ENCODE measurements at places on chromosomes 16 and 17.
A peak's percentile ranks its signal among the peaks of the same experiment; 100 is the strongest.

DNA sequence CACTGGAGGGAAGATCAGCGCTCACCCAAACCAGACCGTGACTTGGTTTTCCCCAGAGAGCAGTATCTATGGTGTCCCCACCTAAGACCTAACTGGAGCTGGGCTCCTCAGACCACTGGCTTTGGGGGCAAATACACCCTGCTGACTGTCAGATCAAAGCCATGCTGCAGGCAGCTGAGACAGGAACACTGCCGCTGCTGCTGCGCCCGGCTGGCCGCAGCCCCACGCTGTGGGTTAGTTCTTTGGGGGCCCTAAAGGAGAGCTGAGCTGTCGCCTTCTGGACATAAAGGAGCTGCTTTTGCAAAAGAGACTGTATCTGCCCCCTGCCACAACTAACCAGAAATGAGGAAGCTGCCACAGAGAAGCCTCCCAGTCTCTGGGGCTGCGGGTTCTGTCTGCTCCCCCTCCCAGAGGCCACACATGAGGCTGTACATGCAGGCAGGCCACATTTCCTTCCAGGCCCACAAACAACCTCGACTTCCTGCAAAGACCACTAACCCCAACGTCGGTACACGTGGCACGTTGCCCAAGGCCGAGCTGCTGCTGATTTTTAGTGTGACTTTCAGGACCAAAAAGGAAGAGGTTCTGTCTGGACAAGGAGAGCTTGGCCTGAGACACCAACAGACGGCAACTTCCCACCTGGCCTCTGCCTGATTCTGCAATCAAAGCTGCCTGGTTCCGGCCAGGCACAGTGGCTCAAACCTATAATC, 18.2 kb upstream of the ABR start:
- peak; percentile 92 for DNase-seq

DNA sequence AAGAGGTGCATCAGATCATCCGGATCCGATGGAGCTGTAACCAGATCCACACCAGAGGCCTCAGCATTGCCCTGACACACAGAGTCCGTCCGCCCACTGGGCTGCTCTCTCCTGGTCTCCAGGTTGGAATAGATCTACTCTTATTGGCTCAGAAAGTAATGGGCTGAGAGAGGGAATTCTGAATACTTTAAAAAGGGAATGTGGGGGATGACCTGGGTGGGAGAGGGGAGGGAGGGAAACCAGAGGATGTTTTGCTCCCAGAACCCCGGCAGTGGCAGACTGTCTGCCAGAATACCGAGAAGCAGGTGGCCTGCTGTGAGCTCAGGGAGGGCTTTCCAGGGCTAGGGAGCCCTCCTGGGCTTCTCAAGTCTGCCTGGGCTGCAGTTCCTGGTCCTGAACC, 126.5 kb downstream of the ENGASE start:
- no peak for DNase-seq

DNA sequence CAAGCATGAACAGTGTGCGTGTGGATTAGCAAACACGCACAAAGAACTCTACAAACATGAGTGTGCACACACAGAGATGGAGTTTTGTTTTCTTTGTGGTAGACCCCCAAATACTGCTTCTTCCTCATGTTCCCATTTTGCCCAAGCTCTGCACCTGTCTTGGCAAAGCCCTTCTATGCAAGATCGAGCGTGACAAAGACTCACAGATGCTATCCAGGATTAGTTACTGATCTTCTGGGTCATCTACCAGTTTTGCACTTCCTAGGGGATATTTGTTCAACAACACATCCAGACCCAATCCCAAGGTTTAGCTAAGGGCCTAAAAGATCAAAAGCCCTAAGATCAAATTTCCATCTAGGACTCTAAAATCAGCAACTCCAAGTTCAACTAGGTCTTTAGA, 16.0 kb downstream of the LRRC36 start:
- no peak for DNase-seq

DNA sequence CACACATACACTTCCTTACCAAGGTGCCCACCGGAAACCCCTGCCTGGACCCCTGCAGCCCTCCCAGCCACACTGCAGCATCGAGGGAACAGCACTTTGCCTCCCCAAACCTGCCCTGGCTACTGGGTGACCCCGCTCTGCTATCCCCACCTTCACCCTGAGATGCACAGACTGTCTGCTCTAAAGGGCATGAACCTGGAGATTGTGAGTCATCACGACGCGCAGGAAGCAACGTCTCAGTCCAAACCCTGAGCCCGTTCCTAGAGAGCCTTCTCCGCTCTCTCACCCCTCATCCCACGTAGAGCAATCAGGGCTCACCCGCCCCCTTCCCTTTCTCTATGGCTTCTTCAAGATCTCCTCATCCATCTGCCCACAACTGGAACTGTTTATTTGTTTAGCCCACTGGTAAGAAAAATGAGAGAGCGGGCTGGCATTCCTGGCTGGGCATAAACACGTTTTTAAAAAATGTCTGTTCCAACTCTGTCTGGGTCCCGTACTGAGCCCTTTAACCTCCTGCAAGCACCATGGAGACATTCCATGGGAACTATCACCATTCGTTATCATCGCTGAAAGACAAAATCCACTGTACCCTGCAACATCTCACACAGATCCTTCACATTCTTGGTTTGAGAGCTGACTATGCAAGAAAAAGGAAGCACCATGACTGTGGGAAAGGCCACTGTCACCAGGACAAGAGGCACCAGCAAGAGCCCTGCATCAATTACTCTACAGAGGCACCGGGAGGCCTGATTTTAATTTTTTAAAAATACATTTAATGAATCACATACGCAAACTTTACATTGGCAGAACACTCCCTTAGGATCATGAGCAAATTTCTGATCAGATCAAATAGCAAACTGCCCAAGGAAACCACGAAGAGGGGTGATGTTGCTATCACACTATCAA, 28.2 kb downstream of the ZFHX3 start:
- DNase-seq, result no peak

GRCh38 chr16:29920288-29921033, 5.6 kb downstream of the KCTD13 start:
- no peak for DNase-seq

DNA sequence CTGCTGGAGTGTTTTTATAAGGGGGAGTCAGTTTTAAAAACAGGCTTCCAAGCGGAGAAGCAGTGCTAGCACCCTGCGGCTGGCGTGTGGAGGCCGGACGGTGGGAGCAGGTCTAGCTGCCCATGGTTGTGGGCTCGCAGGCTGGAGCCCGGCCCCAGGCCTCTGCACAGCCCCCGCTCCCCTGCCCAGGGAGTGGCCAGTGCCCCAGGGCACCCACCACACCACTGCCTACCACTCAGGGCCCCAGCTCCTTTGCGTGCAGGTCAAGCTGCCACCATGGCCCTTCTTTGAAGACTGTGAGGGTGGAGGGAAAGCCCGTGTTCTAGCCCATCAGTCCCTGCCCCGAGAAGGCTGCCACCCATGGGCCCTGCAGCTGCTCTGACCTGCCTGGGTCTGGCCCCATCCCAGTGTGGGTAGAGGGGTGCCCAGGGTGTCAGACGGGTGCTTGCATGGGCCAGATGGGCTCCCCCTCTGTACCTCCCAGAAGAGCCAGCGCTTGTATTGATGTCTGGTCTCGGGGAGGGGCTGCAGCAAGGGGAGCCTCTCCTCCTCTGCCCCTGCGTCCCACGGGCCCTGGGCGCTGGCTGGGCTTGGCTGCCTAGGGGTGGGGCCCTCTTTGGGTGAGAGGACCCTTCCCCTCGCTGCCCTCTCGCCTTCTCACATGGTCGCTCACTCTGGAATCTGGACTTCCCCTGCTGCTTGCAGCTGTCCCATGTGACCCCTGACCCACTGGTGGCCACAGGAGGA, 1.5 kb upstream of the NUDT16L1 start:
- peak; percentile 48 for DNase-seq

DNA sequence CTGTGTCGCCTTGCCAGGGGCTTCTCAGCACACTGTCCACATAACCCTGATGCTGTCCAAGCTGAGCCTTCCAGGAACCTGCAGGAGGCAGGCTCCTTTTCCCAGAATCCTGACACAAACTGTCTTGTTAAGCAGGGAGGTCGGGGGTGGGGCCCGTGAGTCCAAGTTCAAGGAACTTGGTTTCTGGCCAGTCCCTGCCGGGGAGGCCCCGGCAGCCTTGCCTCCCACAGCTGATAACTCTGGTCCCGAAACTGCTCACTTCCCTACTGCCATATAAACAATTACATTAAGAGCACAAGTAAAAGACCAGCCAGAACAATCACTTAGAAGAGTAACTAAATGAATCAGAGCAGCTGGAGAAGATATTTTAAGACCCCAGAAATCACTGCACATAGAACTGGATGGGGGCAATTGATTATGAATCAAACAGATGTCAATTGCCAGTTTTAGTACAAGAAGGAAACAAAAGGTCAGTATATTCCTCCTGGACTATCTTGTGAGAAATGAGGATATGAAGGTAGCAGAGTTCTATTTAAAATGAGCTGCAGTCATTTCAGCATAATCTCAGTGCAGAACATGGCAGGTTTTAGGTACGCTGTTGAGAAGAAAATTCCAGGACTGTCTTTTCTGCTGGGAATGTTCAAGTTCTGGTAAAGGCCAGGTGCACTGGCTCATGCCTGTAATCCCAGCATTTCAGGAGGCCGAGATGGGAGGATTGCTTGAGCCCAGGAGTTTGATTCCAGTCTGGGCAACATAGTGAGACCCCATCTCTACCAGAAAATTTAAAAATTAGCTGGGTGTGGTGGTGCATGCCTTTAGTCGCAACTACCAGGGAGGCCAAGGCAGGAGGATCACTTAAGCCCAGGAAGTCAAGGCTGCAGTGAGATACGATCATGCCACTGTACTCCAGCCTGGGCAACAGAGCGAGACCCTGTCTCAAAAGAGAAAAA, 169.8 kb downstream of the PITPNC1 start:
- DNase-seq, result peak; percentile 63
